ENCODE measurements at places on chromosomes 12 and 14.
A peak's percentile ranks its signal among the peaks of the same experiment; 100 is the strongest.

GRCh38 chr14:24858052-24858451 lies 191.9 kb downstream of the STXBP6 start:
- DNase-seq: no peak

DNA sequence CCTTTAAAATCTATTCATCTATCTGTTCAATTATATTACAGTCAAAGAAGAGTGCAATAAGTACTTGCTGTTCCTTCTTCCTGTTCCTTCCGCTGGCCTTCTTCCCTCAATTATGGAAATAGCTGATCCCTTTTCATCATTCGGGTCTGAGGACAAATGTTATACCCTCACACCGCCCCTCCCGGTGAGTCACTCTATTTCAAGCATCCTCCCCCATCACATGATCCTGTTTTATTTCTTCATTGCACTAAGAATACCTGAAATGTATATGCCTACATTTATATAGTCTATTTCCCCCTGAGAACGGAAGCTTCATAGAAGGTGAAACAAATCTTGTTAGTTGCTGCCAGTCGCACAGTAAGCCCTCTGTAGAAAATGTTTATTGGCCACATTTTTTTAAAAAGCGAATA lies 2.5 kb downstream of the SLC38A1 start:
- no peak for DNase-seq

DNA sequence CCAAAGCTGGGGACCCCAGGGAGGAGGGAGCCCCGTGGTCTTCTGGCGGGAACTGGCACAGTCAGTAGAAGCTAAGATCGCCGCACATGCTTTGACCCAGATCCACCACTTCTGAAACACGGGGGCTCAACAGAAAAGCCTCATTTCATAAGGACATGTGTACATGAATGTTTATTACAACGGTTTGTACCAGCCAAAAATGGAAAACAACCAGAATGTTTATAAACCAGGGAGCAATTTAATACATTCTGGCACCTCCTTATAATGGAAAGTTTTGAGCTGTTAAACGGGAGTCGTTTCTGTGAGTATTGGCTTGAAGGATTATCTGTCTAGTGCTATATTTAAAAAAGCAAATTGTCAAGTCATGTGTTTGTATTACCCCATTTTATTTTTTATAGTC lies 7.3 kb upstream of the TMEM179 start:
- no peak for DNase-seq

DNA sequence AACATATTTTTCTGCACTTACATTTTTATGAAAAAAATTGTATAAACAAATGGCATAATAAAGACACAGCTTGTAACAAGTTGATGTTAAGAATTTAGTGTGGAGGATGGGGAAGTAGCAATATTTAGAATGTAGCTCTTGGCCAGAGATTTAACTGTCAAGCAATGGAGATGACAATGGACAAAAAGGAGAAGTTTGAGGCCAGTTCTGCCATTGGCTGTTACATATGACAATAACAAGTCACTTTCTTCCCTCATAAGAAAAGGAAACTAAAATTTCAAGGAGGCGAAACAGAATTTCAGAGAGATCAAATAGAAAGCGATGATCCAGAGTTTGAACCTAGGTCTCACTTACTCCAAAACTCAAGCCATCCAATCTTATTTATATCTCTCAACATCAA lies 122.8 kb upstream of the CCDC175 start:
- DNase-seq: no peak

- peak; percentile 76 for DNase-seq
These were observed 991 bp upstream of the RCOR1 start for GRCh38 chr14:102591372-102591943.

DNA sequence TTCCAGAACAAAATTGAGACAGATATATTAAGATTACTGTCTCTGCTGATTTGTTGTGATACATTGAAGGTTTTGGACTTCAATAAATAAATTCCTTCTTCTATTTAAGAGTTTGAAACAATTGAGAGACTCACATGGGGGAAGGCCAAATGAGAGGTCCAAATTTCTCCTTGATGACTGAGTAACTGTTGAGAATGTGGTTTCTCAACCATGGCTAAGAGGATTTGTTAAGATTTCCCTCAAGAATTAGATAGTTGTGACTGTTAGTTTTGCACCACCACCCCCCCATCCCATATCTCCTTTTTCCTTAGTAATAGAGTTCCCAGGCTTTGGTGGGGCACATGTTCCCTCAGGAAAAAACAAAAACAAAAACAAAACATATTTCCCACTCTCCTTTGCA lies 47.7 kb upstream of the IGF1 start:
- DNase-seq: no peak

DNA sequence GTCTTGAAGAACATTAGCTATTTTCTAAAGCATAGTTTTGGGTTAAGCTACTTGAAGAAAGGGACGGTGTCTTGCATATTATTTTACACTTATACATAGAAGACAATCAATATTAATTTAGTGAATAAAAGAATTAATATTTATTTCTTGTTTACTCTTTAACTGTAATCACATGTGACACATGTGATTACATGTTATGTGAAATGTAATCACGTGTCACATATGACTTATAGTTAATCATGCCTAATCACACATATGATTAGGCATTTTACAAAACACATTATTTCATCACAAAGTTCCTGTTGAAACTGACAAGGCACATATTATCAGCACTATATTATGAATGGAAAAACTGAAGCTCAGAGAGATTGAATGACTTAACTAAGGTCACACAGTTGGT lies 4.8 kb downstream of the PAH start:
- no peak for DNase-seq

DNA sequence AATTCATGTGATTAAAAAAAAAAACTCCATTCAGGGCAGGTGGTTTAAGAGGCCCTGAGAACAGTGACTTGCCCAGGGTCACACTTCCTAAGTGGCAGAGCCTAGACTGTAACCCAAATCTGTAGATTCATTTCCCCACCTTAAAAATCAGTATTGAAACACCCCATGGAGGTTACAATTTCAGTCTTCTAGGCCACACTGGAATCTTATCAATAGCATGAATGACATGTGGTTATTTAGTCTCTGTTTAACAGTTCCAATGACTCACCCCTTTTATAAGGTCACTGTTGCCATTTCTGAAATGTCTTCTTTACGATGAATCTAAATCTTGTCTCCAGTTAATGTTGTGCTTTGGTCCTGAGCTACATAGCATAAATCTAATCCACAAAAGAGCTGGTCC lies 262.3 kb upstream of the GRIP1 start:
- no peak for DNase-seq

- peak; percentile 64 for DNase-seq
These were observed 811 bp upstream of the FBRSL1 start for GRCh38 chr12:132489078-132489601.

- DNase-seq: no peak
These were observed 4.2 kb downstream of the SOCS4 start for GRCh38 chr14:55031190-55031589.

GRCh38 chr12:47458279-47458678 lies 247.6 kb downstream of the RPAP3 start:
- DNase-seq: no peak

GRCh38 chr12:116999066-116999465 lies 88.3 kb downstream of the FBXW8 start:
- no peak for DNase-seq

DNA sequence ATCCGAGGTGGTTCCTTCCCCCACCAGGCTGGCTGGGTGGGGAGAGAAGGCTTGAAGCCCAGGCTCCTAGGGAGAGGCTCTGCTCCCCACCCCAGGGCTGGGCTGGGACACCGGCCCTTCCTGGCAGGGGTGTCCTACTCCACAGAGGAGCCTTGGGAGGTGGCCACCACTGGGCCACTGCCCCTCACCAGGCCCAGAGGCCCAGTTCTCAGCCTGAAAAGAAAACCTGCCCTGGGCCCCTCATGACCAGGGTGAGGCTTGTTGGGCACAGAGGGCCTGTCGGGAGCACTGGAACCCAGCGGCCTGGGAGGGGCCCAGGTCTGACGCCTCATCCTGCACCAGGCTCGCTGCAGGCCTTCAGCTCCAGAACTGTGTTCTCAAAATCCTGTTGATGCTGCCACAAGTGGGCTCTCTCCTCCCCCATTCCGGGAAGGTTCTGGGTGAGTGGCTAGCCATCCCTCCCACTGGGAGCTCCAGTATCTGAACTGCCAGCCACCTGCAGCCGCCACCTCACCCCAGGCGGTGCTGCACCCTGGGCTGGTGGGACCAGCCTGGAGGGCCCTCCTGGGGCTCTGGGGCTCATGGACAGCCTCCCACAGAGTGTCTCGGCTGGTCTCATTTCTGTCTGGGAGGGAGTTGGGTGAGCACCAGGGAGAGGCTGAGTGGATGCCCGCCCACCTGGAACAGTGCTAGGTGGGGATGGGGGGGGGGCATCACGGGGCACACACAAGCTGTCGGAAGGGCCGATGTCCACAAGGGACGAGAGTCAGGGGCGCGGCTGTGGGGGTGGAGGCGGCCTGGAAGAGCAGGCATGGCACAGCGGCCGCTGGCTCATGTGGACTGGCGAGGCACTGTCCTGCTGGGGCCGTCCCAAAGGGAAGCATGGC lies 11.8 kb downstream of the BAG5 start:
- no peak for DNase-seq

GRCh38 chr12:76790564-76791552 lies 26.9 kb downstream of the ZDHHC17 start:
- DNase-seq: no peak

GRCh38 chr12:49877066-49877465 lies 26.6 kb downstream of the FAIM2 start:
- peak; percentile 16 for DNase-seq
